ENCODE measurements at places on chromosomes 6 and 20. TPM values are rescaled to one million over a fixed set of nuclear protein-coding genes. Genes with fewer than 3 reads are reported as not detected.

Gene ARFGEF3
- 0.56 TPM for total RNA-seq

Gene REM1
- total RNA-seq = 0.19 TPM

Gene PDSS2
- total RNA-seq = 13.0 TPM

Gene RAET1G
- total RNA-seq = not detected

Gene WFDC5
- total RNA-seq = not detected

Gene ZFP57
- not detected for total RNA-seq

Gene RCAN2
- 0.85 TPM for total RNA-seq

Gene MUC22
- total RNA-seq = not detected

Gene SLC4A11
- total RNA-seq = 0.38 TPM

Gene ANKEF1
- 0.96 TPM for total RNA-seq

Gene NKX2-4
- total RNA-seq = not detected

Gene LRRC73
- total RNA-seq = 0.19 TPM

Gene PLG
- total RNA-seq = not detected

Gene ME1
- 11.3 TPM for total RNA-seq

Gene OR2H2
- not detected for total RNA-seq

Data from regular cardiac myocyte (primary cell).